Gastrocnemius medialis (tissue), 4 donors: ENCODE measurements at places on chromosomes 16 and 17.

- DNase-seq = no peak
These were observed 648 bp upstream of the ERCC4 start for GRCh38 chr16:13919330-13919682.

DNA sequence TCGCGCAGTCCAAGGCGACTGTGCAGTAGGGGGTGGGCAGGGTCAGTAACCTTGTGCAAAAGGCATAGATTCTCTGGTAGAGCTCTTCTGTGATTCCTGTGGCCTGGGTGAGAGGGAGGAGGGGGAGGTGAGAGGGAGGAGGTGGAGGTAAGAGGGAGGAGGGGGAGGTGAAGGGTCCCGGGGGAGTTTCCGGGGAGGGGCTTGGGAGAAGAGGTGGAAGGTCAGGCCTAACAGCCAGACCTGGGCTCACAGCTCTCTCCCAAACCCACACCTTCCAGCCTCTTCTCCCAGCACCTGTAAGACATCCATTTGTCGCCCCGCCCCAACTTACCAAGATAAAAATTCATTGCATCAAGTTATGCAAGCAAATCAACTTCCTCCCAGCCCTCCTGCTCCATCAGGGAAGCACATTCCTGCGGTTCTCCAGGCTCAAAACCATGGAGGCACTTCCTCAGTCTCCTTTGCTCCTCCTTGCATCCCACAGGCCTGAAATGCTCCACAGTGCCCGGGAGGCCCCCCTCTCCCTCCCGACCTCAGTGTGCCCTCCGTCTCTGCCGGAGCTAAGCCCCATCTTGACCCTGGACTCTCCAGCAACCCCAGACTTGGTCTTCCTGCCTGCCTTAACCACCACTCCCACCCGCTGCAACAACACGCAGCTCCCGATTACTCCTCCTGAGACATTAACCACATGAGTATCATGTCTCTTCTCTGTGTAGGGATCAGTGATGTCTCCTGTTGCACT lies 30.5 kb downstream of the PIK3R6 start:
- no peak for DNase-seq

- DNase-seq = no peak
These were observed 200.8 kb downstream of the PRKCB start for GRCh38 chr16:24036614-24037013.

DNA sequence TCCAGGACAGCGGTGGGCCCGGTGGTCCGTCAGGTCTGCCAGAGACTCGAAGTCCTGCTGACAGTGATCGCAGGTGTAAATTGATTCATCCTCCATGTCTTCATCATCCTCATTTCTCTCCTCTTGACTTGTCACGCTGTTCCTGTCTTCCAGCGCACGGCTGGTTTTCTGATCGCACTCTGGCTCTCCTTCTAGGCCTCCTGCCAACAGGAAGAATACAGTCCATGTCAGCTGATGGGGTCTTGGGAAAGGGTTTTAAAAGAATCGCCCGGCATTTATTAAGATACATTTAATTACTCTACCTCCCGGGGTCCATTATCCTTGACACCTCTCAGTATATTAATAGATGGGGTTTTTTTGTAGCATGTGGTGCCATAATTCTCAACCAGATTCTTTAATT lies 125.1 kb downstream of the ZNF423 start:
- no peak for DNase-seq

DNA sequence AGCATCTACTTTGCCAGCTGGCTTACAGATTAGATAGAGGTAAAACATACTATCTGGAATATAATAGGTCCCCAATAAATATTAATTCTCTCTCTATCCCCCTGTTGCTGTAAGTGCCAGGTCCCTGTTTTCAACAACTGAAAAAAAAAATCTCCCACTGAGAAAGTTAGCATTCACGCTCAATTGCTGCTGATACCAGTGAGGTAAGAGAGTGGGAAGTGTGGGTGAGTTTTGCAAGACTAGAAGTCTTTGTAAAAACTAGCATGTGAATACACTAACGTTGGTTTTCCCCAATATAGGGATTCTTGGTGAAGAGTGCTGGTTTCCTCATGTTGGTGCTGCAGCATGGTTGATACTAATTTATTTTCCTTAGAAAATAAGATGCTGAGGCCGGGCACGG lies 11.7 kb upstream of the TAOK1 start:
- DNase-seq = no peak

- DNase-seq = peak; percentile 21
These were observed 2.6 kb upstream of the KRT36 start for GRCh38 chr17:41492351-41492750.

GRCh38 chr17:69819316-69820087 lies 255.5 kb upstream of the KCNJ16 start:
- DNase-seq = no peak

- no peak for DNase-seq
These were observed 5.3 kb upstream of the MKS1 start for GRCh38 chr17:58224315-58224714.

DNA sequence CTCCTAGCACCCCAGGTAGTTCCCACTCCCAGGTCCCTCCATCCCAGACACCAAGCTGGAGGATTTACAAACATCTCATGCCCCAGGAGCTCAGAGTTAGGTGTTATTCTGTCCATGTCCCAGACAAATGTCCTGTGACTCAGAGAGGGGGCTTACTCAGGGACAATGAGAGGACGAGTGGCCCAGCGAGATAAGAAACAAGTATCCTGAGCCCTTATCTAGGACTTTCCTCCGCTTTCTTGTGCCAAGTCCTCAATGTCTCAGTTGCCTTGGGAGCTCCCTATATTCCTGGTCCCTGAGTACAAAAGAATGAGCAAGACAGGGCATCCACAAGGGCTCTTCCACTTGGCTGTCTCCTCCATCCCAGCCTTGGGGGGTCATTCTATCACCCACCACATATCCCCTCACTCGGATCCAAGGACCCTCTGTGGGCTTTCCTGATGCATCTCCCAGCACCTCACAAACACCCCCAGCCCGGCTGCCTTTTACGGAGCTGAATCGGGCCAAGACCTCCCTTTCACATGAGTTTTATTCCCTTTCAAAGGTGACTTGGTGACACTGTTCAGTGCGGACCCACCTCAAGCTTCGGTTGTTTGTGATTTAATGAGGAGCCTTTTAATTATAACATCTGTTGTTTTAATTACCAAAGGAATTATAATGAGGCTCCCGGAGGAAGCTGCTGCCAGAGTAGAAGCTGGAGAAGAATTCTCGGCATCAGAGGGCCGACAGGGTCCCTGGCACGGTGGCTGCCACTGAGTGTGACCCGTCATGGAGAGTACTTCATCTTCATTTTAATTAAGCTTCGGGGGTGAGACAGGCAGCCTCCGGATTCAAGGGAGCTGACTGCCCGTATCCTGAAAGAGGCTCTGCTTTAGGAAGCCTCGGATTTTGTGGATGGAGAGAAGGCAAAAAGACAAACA lies 121.5 kb downstream of the WSCD1 start:
- no peak for DNase-seq
